ENCODE measurements at places on chromosomes 1 and 21.

DNA sequence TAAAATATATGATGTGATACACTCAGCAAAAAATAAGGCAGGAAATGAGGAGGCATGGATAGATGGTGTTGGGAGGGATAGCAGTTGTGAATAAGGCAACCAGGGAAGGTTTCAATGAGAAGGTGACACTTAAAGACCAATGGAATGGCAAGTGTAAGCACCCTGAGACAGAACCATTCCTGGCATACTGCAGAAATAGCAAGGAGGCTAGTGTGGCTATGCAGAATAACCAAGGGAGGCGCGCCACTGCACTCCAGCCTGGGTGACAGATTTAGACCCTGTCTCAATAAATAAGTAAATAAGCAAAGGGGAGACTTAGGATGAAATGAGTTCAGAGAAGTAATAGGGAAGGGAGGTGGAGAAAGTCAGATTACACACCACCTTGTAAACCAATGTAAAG, 113.9 kb downstream of the TOMM20 start:
- no peak for DNase-seq

- no peak for DNase-seq
These were observed 31.4 kb downstream of the RABGAP1L start for GRCh38 chr1:174190691-174191199.

DNA sequence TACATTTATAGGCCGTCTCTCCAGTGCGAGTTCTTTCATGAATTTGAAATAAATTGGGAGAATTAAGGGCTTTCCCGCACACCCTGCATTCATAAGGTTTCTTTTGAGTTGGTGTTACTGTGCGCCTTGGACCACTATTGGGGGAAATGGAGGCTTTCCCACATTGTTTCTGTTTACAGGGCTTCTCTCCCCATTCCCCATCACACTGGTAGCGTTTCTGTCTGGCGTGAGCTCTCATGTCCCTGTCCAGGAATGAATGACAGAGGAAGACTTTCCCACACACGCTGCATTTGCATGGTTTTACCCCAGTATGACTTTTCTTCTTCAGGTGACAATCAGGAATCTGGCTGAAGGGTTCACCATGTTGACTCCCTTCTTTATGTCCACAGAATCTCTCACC, 65.0 kb downstream of the UCHL5 start:
- no peak for DNase-seq

DNA sequence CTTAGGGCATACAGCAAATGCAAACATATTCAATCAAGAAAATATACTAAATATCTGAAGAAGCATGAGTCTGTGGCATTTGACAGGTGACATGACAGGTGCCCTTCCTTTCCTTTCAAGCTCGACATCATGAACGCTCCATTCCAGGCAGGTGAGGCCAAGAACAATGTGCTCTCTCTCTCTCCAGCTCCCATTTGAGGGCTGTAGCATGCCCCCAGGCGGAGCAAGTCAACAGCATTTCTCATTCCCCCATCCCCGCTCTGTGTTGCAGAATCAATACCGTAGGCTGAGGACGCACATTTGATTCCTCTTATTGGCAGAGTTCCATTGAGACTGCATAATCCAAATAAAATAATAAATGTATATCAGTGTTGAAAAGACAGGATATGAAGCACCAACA, 24.6 kb upstream of the PLPPR4 start:
- DNase-seq: no peak

DNA sequence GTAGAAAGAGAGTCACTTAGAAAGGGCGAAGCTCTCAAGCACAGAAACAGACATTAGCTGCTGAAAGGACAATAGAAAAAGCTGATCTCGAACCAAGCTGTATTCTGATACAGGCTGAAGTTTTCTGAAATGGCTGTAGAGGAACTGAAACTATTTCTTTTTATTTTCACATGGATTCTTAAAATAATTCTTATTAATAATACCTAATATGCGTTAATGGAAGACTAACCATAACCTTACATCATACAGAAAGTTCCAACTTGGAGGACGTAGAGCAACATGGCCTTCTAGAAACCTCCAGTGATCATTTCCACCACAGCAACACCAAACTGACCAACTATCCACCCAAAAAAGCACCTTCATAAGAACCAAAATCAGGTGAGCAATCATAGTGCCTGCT, 52.8 kb upstream of the ACADM start:
- DNase-seq: no peak

- no peak for DNase-seq
These were observed 73.3 kb downstream of the ACBD6 start for GRCh38 chr1:180428782-180429695.

DNA sequence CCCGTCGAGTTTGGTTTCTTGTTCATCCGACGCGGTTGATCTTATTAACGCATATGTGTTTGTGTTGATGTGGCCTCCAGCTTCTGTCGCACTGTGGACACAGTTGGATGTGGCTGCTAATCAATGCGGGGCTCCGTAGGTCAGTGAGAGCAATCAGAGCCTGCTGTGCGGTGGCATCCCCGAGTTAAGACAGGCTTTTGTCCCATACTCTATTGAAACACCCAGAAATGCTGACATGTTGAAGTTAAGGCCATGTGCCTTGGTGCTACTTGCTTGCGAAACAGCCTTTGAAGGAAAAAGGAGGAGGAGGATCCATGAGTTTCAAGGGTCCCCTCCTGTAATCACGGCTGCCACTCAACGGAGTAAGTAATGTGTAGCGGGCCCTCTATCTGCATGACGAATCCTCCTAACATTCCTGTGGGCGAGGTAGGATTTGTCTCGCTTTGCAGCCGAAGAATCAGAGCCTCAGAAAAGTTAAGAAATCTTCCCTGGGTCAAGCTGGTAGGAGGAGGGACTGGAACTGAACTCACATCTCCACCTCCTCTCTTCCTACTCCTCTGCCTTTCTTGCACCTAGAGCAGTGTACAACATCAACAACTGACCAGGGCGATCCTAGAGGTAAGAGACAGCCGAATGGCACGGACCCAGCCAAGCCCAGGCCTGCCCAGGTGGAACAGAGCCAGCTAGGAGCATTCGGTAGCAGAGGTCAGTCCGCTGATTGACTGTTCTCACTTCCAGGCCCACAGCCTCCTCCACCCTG, 19.5 kb downstream of the PDE9A start:
- no peak for DNase-seq

- no peak for DNase-seq
These were observed 14.7 kb downstream of the MTHFR start for GRCh38 chr1:11790880-11791715.

DNA sequence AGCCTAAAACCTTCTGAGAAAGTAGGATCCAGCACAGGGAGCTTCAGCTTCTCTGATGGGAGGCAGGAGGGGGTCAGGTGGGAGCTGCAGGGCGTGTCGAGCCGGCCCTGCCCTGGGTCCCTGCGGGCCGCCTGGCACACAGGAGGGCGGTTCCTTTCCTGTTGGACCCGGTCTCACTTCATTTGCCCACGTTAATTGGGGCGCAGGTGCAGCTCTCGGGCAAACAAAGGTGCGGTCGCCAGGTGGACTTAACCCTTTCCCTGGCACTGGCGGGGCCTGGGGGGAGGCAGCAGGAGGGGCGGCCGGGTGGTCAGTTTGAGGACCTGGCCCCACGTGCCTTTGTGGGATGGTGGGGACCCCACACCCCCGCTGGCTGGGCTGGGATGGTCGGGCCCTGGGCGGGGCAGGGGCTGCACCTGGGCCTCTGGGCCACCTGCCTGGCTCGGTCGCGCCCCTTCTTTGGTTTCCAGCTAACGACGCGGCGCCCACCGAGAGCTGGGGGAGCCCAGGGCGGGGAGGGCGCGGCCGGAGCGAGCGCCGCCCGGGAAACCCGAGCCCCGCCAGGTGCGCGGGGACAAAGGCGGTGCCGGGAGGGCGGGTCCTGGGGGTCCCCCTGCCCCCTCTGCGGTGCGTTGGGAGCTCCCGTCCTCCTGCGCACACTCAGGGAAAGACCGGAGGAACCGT, 20.8 kb upstream of the C1orf159 start:
- DNase-seq: peak; percentile 97

- DNase-seq: no peak
These were observed 325.1 kb downstream of the RRAGC start for GRCh38 chr1:38534473-38534823.

DNA sequence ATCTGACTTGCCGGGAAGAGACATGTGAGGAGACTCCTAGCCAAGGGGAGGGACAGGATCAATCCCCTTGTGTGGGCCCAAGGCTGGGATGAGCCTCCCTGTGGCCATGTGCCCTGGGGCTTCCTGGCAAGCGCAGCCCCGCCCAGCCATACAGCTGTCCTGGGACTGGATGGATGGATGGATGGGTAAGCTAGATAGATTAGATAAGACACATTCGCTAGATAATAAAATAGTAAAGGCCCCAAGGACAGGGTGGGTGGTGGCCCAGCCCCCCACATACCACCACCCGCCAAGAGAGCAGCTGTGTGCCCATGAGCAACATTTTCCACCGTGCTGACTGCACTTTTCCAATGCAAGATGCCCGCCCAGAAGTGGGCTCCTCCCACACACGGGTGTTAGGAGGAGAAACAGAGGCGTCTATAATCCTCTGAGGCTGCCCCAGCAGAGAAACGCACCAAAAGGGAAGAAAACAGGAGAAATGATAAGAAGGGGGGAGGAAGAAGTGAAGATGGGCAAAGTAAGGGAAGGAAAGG, 25.1 kb downstream of the ZBTB17 start:
- DNase-seq: no peak

DNA sequence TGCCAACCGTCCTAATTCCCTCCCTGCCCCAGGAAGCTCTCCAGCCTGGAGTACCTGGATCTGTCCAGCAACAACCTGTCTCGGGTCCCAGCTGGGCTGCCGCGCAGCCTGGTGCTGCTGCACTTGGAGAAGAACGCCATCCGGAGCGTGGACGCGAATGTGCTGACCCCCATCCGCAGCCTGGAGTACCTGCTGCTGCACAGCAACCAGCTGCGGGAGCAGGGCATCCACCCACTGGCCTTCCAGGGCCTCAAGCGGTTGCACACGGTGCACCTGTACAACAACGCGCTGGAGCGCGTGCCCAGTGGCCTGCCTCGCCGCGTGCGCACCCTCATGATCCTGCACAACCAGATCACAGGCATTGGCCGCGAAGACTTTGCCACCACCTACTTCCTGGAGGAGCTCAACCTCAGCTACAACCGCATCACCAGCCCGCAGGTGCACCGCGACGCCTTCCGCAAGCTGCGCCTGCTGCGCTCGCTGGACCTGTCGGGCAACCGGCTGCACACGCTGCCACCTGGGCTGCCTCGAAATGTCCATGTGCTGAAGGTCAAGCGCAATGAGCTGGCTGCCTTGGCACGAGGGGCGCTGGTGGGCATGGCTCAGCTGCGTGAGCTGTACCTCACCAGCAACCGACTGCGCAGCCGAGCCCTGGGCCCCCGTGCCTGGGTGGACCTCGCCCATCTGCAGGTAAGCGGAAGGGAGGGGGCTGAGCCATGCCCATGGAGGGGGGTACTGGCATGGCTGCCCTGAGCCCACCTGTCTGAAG, 16.5 kb downstream of the PODN start:
- DNase-seq: no peak

DNA sequence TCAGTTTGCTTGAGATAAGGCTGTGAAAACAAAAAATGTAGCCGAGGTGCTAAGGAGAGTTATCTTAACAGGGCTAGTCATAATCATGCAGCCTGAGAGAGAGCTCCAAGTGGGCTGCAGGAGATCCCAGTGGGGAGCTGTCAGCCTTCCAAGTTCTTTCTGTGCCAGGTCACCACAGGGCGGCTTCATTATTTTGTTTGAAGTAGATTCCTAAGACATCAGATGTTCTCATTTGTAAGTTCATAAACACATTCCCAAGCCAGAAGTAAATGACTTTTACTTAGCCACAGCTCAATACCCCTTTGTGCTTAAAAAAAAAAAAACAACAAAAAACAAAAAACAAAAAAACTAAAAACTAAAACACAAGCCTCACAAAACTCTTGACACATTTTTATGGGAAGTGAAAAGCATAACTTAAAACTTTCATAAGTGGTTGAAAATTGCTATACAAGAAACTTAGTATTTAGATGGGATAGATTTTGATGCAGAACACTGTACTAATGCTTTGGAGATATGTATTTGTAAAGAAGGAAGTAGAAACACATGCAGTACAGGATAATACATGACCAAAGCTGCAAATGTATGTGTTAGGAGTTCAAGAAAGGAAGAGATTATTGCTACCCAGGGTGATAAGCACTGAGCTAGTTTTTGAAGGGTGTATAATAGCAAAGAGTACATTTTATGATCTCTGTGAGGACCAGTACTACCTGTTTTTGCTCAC, 8.6 kb downstream of the CDC14A start:
- no peak for DNase-seq

DNA sequence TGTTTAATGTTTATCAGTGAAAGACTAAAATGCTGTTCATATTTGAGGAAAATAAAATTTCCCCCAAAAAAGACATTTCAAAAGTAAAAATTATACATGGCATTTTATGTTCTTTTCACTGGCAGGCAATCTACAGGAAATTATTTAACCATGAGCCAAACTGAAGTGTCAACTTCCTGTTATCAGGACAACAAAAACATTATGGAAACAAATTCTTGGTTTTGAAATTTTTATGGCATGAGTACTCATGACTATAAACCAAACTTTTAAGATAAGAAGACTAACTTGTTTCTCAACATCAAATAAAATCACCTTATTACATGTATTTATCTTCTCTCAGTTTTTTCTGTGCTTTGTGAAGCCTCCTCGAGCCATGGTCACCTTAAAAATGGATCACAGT, 698.6 kb downstream of the LTN1 start:
- DNase-seq: no peak

- no peak for DNase-seq
These were observed 204.2 kb downstream of the KCNT2 start for GRCh38 chr1:196403803-196404690.

- no peak for DNase-seq
These were observed 869 bp downstream of the KCNA3 start for GRCh38 chr1:110673805-110674336.

DNA sequence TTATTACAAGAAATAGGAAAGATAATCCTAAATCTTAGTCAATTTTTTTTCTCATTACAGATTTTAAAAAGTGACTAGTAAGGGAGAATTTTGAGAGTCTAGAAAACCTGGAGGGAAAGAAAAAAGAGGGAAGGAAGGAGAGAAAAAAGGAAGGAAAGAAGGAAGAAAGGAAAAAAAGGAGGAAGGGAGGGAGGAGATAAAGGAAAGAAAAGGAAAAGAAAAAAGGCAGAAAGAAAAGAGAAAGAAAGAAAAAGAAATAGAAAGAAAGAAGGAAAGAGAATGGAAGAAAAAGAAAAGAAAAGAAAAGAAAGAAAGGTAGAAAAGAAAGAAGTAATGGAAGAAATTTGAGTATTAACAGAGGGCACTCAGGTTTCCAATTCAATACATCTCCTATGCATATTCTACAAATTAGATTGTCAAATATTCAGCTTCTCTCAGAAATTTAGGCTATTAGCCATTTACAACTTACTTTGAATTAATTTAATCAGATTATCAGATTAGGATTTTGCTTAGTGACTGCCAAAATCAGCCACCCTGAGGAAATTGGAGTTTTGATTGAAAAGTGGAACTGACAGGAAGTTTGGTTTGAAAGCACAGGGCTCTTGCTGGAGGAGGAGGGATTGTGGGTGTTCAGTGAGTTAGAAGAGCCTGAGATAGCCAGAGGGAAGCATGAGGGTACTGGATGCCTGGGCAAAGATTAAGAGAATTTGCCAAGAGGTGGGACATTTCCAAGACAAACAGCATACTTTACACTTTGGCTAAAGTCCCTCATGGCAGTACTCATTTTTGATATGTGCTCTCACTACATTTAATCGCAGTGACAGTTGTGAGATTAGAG, 677.8 kb downstream of the USP25 start:
- DNase-seq: no peak

GRCh38 chr1:159009287-159009686, 420 bp upstream of the IFI16 start:
- DNase-seq: no peak
